Stimulated activated CD8-positive, alpha-beta memory T cell treated with anti-CD3 and anti-CD28 coated beads, Interleukin-2, amount 100 ng/mL, for 1 hour (primary cell): ENCODE measurements at places on chromosomes 11 and 22.
A peak's percentile ranks its signal among the peaks of the same experiment; 100 is the strongest.

DNA sequence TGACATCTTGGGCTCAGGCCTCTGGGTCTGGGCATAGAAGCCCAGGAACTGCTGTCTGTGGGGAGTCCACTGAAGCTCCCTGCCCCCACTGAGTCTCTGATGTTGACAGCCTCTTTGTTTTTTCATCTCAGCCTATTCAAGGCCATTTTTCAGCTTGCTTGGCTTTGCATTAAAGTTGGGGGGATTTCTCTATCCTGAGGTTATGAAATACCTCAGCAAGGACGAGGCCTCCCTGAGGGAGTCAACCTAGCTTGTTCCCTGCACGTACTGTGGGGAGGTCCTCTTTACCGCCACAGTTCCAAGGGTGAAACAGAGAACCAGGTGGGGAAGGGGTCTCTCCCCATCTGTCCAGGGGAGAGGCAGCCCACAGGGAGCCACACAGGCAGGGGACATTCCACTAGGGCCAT lies 8.4 kb downstream of the KCNQ1OT1 start:
- DNase-seq, result no peak

- DNase-seq, result no peak
Measured at GRCh38 chr22:40313007-40313406, 33.3 kb upstream of the ADSL start.

DNA sequence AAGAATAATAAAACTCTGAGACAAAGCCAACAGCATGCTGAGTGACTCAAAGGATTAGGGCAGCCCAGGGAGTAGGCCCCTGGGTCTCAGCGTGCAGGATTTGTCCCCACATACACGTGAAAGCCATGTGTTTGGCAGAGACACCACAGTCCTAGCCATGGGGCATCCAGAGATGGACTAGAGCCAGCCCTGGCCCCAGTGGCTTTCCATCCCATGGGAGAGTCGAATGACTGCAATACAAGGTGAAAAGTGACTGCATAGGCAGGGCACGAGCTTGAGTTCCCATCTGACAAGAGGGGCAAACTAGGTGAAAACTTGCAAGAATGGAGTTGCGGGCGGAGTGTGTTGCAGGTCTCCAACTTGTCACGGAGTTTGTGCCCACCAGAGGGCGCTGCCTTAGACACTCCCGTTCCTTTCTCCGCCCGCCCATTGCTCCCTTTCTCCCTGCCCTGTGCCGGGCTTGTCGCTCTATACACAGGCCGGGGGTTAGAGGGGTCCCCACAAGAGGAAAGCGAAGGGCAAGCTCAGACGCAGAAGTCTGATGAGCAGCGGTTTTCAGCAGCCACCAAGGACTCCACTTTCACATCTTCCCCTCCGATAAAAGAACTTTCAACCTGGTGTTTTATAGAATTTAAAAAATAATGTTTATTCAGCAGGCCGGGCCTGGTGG lies 24.2 kb downstream of the TSKU start:
- DNase-seq, result no peak

DNA sequence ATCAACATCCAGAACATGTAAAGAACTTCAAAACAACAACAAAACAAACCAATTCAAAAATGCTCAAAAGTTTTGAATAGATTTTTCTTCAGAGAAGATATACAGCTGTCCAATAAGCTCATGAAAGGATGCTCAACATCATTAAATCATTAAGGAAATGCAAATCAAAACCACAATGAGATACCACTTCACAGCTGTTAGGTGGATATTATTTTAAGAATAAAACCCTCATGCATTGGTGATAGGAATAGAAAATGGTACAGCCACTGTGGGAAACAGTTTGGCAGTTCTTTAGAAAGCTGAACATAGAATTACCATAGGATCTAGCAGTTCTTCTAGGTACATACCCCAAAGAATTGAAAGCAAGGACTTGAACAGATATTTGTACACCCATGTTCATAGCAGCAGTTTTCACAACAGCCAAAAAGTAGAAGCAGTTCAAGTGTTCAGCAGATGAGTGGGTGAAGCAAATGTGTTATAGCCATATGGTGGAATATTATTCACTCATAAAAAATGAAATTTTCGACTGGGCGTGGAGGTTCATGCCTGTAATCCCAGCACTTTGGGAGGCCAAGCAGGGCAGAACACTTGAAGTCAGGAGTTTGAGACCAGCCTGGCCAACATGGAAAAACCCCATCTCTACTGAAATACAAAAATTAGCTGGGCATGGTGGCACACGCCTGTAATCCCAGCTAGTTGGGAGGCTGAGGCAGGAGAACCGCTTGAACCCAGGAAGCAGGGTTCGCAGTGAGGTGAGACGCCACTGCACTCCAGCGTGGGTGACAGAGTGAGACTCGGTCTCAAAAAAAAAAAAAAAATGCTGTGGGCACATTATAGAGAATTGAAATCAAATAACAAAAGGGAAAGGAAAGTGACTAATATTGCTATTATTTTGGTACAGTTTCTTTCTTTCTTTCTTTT lies 42.9 kb downstream of the CBL start:
- DNase-seq, result no peak

GRCh38 chr11:30855383-30856006 lies 269.3 kb upstream of the MPPED2 start:
- no peak for DNase-seq

DNA sequence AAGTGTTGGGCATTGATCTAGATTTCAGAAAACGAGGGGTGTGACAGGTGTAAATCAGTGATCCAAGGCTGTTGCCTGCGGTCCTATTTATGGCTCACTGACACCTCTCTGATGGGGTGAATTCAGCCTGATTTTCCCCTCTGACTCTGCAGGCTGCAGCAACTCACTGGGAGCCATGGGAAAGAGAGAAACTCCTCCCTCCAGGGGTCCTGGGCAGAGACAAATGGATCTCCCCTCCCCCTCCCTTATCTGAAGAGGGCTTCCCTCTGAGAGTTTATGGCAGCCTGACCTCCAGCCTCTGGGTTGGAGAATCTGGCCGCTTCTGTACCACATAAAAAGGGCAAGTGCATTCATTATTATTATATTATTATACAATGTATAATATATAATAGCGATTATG lies 1.8 kb upstream of the PKNOX2 start:
- DNase-seq, result no peak

- DNase-seq, result peak; percentile 53
Measured at GRCh38 chr11:66317723-66318599, 1.1 kb upstream of the CD248 start.

GRCh38 chr11:79067352-79067679 lies 373.5 kb downstream of the TENM4 start:
- DNase-seq, result no peak

DNA sequence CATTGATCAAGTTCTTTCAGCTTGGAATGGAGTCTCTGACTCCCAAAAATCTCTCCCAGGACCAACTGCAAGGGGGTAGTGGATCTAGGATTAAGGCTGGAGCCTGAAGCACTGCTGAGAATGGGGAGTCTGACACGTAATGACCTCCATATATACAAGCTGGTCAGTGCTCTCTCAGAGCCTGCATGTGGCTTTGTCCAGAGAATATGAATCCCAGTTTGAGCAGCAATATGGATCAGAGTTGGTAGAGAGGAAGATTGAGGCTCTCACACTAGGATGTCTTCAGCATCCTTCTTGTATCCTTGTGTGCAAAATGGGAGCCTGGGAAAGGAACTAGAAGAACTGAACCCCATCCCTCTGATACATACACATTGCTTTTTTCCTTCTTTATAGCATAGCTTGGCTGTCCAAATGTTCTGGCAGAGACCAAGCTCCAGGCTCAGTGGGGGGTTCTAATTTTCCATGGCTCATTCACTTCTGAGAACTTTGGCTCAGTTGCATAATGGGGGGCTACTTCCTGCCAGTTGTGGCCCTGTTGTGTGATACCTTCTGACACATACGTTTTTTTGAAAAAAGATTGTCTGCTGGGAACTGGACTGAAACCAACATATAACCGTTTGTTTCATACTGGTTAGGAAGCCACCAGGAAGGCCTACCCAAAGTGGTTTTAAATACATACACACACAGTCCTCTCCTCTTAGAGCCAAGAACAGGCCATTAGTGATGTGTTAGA lies 138.2 kb downstream of the ETS1 start:
- no peak for DNase-seq

DNA sequence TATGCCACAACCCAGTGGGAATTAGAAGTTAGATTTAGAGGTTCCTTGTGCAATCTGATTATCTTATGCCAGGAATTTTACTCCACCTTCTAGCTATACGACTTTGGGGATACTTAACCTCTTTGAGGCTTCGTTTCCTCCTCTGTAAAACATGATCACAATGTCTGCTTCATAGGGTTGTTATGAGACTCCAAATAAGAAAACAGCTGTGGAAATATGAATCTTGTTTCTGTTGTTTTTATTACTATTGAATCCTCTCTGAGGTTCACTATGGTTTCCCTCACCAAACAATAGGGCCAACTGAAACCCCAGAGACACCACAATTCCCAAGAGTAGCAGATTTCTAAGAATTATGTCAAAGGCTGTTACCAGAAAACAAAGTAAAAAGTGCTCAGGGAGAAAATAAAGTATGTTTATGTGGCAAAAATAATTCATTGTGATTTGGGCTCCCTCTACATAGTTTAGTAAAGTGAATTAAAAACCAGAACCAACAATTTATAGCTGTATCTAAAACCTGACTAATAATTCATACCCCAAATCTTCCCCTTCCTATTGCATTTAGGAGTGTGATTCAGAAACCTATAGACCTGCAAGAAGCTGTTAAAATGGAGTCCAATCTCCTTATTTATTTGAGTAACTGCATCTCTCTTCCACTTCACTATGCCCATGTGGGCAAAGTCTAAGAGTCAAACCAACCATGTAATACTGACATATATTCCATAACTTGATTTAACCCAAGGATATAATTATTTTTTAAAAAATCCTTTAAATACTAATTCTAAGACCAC lies 38.4 kb downstream of the AMBRA1 start:
- DNase-seq, result no peak

- DNase-seq, result no peak
Measured at GRCh38 chr11:65205602-65205967, 23.9 kb downstream of the CAPN1 start.

DNA sequence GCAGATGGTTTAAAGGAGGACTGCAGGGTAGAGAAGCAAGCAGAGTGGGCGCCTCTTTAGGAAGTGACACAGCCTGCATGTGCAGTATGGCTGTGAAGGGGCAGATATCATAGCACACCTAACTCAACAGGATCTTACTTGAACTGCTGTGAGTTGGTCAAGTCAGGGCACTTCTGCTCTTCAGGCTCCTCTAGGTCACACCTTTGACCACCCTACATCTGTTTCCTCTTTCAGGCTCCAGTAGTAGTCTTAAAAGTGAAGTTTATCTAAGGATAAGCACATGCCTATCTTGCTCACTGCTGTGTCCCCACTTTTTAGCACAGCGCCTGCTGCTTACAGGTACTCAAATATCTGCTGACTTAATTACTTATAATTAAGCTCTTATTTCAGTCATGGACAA lies 6.5 kb downstream of the MRPL16 start:
- no peak for DNase-seq

DNA sequence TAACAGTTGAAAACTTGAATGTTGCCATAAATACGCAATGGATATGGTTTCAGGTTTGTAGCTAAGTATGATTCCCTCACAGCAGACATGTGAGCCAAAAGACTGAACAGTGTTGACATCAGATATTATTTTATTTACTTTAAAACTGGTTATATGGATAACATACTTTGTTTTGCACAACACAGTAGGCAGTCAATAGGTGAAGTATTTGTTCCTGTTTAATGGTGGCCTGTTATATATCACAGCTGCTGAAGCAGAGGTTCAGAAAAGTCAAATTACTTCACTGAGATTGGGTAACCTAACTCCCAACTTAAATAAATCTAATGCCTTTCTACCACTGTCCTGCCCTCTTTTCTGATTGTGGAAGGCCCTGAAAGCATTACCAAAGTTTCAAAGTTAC lies 44.6 kb downstream of the YAP1 start:
- no peak for DNase-seq

DNA sequence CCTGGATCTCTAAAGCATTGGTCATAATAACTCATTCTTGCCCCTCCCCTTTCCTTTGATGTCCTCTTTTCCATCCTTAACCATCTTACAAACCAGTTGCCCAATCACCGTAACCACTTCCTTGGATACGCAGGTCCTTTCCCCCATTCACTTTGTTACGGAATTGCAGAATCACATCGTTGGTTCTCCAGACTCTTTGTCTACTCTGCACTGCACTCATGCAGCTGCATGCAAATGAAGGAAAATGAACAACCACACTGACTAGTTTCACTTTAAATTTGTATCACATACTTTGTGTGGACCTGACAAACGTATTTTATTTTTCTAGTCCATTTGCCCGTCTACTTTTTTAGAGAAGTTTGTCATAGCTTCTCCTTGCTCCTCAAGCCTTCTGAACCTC lies 69.9 kb downstream of the SLC5A12 start:
- DNase-seq, result no peak

- no peak for DNase-seq
Measured at GRCh38 chr22:27150544-27150941, 493.2 kb downstream of the MIAT start.

GRCh38 chr11:84398017-84398626 lies 1112.0 kb upstream of the CCDC90B start:
- no peak for DNase-seq

GRCh38 chr11:122799406-122800105 lies 38.7 kb upstream of the CRTAM start:
- no peak for DNase-seq

DNA sequence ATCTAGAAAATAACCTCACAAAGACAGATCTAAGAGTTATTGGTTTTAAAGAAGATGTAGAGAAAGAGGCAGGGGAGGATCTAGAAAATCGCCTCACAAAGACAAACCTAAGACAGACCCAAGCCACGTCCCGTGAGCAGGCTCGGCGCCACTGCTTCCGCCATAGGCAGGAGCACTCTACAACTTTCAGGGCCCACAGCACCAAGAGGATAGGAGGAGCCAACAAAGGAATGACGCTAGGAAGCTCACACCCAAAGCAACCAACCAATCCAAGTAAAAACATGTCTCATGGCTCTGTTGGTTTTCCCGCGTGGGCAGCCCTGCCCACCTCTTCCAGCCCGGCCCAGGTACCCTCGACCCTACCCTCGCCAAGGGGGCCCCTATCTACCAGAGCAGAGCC lies 4167.4 kb upstream of the OR11H1 start:
- DNase-seq, result no peak
